Brain microvascular endothelial cell (primary cell): ENCODE measurements at places on chromosomes 6 and 20.
A peak's percentile ranks its signal among the peaks of the same experiment; 100 is the strongest.

DNA sequence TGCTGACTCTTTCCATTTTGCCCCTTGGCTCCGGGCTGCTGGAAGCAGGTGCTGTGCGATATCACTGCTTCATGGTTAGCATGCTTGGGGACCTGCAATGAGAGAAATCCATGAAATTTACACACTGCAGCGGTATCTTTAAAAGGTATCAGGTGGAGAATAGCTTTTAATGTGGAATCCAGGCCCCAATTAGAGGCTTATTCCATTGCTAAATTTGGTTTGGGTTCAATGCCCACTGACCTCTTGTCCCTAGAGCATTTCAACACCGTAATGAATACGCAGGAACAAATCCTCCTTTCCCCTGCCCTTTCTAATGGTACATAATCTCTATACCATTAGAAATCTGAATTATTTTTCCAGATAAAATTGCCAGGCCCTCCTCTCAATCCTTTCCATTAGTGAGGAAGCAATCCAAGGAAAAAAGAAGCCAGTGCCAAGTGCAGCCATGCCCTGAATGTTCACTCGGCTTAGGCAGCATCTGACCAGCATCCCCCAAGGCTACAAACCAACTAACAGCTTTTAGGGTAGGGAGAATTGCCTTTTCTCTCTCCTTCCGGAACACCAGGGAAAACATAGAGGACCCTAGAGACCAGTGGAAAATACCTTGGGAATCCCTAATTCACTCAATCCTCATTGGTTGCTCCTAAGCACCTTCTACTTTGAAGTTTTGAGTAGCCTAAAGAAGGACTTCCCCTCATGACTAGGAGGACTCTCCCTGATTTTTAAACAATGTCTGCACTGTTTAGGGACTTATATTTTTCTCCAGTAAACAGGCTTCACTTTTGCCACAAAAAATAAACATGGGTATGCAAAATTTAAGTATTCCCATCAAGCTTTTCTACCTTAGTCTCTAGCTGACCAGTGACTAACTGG lies 143.1 kb downstream of the QRSL1 start:
- no peak for DNase-seq

DNA sequence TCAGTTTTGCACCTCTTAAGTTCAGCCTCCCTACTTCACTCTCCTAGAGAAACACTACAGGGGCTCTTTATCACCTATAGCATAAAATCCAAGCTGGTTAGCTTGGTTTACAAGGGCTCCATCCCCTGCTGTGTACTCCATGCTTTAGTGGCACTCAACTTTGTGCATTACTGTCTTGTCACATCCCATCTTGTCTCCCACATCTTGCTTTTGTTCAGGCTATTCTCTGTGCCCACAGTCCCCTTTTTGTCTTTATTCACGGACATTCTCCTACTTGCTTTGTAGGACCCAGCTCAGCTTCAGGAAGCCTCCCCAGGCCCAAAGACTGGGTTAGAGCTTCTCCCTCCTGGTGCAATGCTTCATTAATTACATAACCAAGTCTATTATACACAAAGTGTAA lies 107.9 kb upstream of the SPACA1 start:
- no peak for DNase-seq

DNA sequence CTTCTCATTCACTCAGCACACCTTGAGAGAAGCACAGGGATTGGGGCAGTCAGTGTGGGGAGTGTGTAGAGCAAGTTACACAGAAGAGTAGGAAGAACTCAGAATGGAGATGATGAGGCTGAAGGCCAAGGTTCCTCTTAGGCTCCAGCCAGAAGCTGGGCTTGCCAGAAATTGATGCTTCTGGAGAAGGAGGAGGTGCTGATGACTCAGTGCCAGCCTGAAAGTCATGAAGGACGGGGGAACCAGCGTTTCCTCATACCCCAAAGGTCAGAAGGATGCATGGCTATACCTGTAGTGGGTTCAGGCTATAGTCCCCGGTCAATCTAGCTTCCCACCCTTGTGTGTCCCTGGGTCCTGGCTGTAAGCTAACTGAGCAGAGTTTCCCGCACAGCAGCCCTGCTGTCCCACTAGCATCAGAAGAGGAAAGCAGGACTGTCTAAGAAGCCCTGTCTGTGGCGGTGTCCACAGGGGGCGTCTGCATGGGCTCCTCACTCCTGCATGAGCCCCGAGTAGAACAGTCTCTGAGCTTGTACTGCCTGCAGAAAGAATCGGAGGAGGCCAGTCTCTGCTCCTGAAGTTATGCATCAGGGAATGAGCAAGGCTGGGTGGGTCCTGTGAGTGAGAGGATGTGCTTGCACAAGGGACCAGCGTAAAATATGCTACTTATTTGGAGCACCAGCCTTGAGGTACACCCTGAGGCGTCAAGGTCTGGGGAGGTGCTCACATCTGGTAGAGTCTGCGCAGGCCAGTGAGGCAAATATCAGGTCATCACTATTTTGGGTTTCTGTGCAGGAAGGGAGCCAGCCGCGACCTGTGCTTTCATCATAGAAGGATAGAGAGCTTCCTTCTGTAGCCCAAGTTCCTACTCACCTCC lies 148.5 kb downstream of the MRPL14 start:
- no peak for DNase-seq

- DNase-seq = no peak
Measured at GRCh38 chr6:129619579-129620233, 90.3 kb downstream of the ARHGAP18 start.

DNA sequence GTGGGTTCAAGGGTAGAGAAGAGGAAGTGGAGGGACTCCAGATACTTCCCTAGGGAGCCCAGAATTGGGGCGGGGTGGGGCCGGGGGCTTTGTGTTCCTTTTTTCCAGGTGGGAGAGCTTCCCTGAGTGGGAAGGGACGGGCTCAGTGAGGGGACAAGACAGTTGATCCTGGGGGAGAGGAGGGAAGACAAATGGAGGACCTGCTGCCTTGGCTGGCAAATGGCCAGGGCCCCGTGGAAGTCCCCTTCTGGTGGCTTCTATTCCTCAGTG lies 2.6 kb downstream of the CTSZ start:
- DNase-seq = no peak

DNA sequence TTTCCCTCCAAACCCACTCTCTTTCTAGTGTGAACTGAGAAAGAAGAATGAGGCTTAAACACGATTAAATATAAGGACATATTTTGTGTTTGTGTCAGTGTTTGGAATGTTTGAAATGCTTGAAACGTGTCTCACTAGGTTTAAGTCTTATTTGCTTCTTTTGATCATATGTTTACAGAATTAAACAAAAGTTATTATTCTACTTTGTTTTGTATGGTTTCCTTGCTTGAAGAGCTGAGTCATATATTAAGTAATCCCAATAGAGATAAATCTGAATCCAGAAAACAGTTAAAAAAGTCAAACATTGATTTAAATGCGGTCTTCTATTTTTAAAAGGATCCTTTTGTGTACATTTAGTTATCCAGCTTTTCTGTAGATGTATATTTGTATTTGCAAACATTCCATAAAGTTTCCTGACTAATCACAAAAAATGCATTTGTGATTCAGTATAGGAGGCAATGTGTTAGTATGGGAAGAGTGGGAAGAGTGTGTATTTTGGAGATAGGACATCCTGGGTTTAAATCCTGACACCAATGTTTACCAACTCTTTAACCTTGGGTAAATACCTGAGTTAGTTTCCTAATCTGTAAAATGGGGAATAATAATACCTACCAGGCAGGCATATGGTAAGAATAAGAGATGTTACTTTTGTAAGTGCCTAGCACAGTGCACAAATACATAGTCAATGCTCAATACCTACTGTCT lies 72.9 kb downstream of the TSBP1 start:
- DNase-seq = no peak

- DNase-seq = peak; percentile 93
Measured at GRCh38 chr6:167683028-167683862, 143.5 kb upstream of the AFDN start.

GRCh38 chr6:35642471-35643161 lies 46.1 kb downstream of the FKBP5 start:
- DNase-seq = no peak

- no peak for DNase-seq
Measured at GRCh38 chr6:41100871-41101287, 28.1 kb downstream of the NFYA start.

GRCh38 chr6:22364306-22364705 lies 67.5 kb upstream of the PRL start:
- DNase-seq = peak; percentile 6

DNA sequence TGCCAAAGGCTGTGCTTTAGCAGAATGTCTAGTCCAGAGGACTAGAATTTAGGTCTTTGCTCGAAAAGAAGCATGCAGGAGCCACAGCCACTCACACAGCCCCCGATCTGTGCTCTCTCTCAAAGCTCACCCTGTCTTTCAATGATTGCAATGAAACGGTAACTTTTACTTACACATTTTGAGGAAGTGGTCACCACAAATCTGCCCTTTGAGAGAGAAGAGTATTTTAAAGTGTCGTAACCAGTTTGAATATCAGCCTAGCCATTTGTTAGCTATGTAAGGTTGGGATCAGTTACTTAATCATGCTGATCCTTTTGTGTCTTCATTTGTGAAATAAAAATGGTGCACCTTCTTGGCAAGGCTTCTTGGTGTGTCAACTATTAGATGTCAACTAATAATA lies 209.0 kb downstream of the TFAP2A start:
- no peak for DNase-seq

GRCh38 chr6:112021691-112022310 lies 32.1 kb upstream of the CCN6 start:
- DNase-seq = no peak

DNA sequence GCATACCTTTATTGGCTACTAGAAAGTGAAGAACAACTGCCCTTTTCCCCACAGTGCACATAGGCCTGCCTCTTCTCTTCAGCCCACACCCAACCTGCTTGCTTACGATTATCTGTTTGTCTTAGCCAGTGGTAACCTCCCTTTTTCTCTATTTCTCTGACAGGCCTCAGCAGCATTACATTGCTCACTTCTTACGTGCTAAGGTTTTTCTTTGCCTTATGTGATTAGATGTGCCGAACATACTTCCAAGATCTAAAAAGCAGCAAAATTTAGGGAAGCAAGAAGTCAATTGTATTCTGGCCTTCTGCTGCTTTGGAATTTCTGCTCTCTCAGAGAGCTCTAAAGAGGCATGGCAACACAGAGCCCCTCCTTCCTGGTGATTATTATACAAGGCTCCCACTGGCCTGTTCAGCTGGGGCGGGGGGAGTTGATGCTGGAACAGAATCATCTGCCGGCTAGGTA lies 7.0 kb downstream of the B4GALT5 start:
- no peak for DNase-seq

- no peak for DNase-seq
Measured at GRCh38 chr6:106090001-106090400, 3.9 kb downstream of the PRDM1 start.

DNA sequence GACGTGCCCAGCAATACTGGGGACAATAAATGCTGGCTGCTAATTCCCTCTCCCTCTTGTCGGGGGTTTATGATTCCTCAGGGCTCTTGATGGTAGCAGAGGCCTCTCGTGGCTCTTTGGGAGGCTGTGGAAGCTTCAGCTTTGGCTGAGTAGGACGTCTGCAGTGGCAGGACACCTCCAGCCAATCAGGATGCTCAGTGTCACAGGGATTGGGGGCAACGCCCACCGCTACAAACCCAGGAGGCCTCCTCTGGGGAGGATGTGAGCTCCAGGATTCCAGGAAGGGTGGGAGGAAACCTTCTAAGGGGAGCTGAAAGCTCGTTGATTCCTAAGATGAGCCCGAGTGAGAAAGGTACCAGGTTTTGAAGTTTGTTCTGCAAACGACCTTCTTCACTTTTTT lies 19.4 kb downstream of the RSPO4 start:
- no peak for DNase-seq

DNA sequence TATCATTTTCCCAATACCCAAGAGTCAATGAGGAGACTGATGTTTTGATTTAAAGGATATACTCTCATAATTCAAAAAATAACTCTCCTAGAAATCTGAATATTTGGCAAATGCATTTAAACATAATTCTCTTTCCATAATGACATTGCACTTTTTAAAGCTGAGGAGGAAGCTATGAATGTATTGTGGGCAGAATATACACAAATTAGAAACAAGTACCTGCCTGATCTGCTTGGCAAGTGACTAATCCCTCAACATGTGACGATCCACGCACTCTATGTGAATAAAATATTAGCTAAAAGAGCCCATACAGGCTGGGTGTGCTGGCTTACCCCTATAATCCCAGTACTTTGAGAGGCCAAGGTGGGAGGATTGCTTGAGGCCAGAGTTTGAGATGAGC lies 88.3 kb upstream of the CCDC28A start:
- DNase-seq = no peak
